ENCODE measurements at places on chromosomes 2 and 18.

DNA sequence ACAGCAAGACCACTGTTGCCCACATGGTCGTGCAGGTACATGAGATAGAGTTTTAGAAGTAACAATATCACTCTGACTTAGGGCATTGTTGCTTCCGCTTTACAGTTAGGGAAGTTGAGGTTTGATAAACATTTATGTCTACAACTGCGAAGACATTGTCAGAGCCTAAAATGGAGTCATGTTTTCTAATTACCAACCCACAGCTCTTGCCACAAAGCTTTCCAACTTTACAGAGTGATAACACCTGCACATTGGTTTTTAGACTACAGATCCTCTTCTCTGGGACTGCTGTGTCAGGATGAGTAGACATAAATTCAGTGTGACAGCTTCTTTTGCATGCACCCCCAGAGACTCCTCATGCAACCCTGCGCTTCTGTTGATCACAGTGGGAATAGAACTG lies 119.0 kb downstream of the FEZ2 start:
- no peak for DNase-seq

DNA sequence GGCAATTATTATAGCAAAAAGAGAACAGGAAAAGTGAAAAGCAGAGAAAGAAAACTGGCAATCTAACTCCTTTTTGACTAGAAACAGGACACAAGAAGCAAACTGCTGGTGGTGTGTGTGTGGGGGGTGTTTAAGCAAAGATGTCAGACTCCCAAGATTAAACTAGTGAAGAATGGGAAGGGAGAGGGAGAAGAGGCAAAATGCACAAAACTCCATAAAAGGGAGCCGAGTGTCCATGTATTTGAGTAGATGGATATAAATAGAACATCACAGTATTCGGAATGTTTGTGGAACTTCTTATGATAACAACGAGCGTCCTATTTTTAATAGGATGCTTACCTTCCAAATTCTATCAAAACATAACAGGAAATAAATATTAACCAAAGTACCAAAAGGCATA lies 179.8 kb upstream of the TRIB2 start:
- no peak for DNase-seq

DNA sequence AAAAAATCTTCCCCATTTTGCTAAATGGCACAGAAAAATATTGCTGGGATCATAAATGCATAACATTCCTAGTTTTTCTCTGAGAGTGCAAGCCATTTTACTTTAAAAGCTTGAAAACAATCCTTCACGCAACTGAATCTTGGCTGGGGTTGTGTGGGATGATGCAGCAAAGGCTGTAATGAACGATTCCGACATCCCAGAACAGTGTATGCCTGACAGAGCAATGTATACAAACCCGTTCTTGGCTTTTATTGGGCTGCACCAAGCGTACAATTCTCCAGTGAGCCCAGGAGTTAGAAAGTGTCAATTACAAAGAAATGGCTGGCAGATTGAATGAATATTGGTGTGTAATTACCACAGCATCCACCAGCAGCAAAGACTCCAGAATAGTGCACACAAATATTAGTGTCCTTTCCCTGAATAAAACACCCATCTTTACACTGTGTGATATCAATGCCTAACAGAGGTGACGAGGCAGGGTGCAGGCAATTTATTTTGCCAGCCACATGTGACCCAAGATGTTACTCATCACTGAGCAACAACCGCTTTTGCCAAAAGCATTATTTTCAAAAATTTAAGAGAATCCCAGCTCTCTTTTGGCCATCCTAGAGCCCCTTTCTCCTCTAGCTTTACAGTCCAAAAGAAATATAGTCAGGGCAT lies 578.6 kb upstream of the CHAC2 start:
- DNase-seq: peak; percentile 70

- no peak for DNase-seq
Measured at GRCh38 chr2:239640210-239640609, 239.4 kb upstream of the HDAC4 start.

- peak; percentile 16 for DNase-seq
Measured at GRCh38 chr2:190088917-190089316, 26.4 kb upstream of the MSTN start.

DNA sequence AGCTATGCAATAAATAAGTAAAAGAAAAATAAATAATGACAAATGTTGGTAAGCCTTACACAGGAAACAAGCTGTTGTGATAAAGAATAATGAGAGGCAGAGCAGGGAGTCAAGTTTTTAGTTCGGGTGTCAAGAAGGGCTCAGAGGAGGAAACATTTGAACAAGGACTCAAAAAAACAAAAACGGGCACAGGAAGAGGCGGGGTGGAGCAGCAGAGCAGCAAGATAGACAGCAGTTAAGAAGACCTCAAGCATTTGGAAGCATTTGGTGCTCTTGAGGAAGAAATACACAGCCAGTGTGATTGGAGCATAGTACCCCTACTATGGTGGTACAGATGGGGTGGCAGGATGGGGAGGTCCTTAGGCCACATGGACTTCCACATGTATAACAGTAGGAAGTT lies 2.8 kb downstream of the TMEM169 start:
- DNase-seq: no peak

- DNase-seq: no peak
Measured at GRCh38 chr2:160238392-160238791, 38.3 kb upstream of the ITGB6 start.

Measured in NCI-H446 treated with DMSO at 0.1 percent for 48 hours (cell line).